ENCODE measurements at places on chromosomes 7 and 10.

GRCh38 chr7:136555933-136556332 is 312.5 kb upstream of the CHRM2 start:
- DNase-seq, result peak; percentile 56

- no peak for DNase-seq
These were observed 41.2 kb upstream of the ACSL5 start for GRCh38 chr10:112332509-112333228.

DNA sequence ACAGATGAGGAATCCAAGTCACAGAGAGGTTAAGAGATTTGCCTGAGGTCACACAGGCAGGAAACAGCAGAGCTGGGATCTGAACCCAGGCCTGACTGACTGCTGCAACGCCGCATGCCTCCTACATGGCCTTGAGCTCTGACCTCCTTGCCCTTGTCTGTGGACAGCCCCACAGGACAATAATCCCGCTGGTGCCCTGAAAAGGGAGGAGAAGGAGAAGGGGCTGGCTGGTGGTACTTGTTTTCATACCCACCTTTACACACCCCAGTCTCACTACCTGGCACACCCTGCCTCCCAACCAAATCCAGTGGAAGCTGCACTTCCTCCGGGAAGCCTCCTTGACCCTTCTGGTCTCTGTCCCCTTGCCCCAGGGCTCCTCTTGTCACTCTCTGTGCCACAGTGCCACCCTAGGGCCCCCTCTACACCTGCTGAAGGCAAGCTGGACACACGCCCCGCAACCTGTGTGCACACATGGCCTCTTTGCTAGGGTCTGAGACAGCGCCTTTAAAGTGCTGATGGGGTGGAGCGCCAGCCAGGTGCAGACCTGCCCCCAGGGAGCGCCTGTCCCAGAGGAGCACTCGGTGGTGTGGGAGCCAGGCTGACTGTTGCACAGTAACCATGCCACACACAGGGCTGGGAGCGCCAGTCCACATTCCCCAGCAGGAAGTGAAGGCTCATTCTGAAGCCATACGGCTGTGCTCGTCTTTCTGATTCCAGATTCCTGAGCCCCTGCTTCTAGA is 38.6 kb downstream of the ZCCHC24 start:
- no peak for DNase-seq

DNA sequence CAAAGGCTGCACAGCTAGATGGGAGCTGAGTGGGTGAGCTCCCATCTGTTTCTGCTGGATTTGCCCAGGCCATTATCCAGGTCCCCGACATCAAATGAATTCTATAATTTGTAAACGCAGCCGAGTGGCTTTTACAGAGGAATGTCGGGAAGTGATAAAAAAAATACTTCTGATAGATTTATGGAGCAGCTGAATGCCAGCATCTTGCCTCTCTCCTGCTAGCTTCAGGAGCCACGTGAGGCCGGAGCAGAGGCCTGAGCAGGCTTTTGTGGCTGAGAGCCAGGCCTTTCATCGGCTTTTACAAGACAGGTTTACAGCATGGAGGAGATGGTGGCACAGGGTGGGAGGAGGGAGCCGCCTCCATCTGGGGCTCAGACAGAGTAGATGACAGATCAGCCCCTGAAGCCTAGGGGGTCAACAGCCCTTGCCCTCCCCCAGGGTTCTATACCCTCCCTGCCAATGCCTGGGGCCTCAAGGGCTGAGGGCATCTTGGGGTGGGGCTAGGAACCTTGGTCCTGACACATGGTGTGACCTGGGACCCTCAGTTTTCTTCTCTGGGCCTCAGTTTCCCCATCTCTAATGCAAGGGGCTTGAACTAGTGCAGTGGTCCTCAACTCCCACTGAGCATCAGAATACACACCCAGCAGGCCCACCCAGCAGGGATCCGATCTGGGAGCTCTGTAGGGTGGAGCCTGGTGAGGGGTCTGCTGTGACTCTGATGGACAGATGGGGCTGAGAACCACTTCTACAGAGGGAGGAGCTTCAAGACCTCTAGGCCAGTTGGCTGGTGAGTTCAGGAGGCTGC is 44.2 kb upstream of the PCBD1 start:
- DNase-seq, result no peak

GRCh38 chr10:50322077-50322476 is 70.8 kb upstream of the ASAH2 start:
- DNase-seq, result peak; percentile 28

GRCh38 chr7:138350701-138351357 is 109.2 kb upstream of the TRIM24 start:
- DNase-seq, result no peak

DNA sequence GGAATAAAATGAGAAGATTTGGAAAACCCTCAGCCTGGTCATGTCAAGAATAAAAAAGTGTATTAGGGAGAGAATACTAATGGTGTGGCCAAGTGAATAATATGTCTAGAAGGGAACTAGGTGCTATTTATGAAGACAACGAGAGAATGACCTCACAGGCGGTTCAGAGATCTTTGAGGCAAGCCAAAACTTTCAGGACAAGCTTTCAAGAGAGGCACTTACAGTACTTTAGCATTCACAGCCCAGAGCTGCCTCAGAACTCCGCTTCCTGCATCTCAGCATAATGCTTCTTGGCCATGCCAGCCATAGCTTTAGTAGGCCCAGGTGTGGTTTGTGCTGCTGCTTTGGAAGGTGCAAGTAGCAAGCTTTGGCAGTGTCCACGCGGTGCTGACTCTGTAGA is 37.2 kb upstream of the CCDC7 start:
- DNase-seq, result no peak

DNA sequence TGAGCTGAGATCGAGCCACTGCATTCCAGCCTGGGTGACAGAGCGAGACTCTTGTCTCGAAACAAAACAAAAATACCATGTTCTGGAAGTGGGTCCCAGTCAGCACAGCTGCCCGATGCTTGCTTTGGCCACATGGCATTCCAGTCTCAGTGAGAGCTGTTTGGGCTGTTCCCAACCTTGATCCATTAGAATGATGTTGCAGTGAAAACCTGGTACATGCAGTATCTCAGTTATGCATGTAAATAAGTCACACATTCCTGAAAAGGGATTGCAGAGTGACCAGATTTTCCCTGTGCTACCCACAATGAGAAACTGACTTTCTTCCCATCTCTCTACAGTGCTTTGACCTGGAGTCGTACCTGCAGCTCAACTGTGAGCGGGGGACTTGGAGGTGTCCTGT is 15.4 kb downstream of the ZMIZ2 start:
- no peak for DNase-seq

DNA sequence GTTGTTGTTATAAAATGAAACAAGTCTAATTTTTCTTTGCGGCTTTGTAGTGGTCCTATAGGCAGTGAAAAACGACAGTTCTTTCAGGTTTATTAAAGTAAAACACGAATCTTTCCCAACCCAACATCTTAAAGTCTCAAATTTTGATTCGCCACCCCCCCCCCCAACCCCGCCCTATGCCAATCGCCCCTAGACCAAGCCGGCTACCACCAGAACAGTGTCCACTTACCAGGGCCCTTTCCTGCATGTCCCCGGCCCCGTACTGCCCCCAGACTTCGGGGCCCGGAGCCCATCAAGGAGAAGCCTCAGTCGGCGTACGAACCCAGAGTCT is 335 bp upstream of the CHCHD1 start:
- DNase-seq, result no peak

DNA sequence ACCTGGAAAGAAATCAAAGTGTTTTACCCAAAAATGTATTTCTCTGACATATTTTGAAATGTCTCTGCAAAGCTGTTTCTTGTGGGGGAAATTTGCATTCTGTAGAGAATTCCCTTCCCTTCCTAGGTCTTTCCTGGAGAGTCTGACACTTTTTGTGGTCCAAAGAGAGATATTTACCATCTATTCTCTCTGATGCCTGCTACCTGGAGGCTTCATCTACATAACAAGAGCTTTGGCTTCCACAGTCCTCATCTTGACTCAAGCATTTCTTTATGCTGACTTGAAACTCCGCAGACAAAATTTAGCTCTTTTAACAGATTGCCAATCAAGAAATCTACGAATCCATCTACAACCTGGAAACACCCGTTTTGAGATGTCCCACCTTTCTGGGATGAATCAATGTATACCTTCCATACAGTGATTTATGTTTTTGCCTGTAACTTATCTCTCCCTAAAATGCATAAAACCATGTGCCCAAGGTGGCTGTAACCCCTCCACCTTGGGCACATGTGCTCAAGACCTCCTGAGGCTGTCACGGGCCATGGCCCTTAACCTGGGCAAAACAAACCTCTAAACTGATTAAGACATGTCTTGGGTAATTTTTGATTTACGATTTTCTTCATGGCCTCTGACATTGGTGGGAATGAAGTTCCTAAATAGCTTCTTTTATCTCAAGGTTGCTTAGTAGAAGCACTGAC is 334.7 kb downstream of the GALNT17 start:
- no peak for DNase-seq

GRCh38 chr10:91629715-91630549 is 2.9 kb downstream of the PPP1R3C start:
- DNase-seq, result no peak

GRCh38 chr10:68665841-68666240 is 55.2 kb upstream of the CCAR1 start:
- no peak for DNase-seq

DNA sequence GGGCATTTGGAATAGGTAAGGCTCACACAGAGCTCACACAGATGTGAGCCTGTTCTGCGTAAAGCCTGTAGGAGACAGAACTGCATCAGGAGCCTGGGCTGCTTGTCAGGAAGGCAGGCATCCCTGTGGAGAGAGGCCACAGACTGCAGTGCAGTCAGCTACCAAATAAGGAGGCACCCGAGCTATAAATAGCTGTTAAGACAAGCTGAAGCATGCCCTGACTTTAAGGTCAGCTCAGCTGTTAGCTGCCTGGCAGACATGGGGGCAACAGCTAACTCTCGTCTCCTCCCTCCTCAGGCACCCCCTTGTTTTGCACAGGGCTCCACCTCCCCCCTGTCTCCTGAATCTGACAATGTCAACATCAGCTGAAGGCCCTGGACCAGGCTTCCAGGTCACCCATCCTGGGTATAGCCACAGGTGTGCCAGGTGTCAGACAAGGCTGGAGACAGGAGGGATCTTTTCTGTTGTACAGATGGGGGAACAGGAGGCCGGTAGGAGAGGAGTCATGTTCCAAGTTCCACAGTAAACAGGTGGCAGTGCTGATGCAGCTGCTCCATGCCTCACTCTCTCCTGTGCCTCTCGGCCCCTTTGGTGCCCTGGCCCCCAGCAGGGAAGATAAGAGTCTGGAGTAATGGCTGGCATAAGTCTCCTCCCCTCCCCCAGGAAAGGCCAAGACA is 27.6 kb upstream of the MKRN1 start:
- DNase-seq, result peak; percentile 81

DNA sequence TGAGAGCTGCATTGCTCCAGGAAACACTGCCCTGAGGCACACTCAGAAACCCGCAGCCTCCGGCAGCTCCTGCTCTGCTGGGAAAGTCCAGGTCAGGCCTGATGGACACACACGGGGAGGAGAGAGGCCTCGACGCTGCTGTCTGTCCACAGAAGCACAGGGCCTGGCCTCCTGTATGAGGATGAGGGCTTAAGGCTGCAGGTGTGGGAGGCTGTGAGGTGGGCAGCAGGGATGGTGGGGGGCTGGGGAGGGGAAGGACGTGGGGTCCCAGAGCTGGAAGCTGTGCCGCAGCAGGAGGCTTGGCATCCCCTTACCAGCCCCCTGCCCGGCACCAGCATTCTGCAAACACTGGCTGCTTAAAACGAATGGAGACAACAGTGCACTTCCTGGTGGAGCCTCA is 186.2 kb downstream of the DNAJB6 start:
- DNase-seq, result no peak
